ENCODE measurements at places on chromosomes 7 and 10. TPM values are rescaled to one million over a fixed set of nuclear protein-coding genes. Genes with fewer than 3 reads are reported as not detected.

Gene SEMA3C
- polyA plus RNA-seq: not detected

Gene TSPAN33
- polyA plus RNA-seq: 2.9 TPM

DNA sequence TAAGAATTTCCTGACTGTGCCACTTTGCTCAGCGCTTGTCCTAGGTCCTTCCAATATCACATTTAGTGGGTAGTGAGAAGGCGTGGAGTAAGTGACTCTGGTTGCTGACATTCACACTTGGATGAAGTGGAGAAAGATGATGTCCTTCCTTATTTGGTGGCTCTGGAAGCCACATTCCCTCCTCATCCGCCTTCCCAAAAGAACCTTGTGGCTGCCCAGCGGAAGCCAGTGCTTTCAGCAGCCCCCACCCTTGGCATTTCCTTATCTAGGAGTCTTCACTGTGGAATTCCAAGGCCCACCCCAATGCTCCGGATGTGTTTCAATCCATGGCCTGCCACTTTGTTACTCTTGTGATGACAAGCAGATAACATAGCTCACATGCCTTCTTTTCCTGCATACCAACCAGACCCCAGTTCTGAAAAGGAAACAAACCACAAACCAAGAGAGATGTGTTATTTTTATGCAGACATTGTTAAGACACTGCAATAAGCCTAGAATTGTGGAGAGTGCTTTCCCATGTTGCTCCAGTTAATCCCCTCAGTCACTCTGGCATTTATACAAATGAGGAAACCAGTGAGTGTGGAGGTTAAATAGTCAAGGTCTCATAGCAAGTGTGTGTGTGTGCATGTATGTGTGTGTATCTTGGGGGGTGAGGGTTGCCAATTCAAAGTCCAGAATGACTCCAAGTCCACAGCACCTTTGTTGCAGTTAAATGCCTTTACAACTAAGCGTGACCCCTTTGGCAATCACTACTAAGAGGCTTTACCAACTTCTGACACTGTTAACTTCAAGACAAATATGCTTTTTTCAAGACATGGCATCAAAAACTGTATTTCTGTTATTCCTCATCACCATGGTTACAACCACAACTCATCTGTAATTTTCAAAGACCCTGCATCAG, 10.3 kb upstream of the ANKRD1 start:
- DNase-seq: no peak
- H3K4me1 ChIP-seq: no peaks in the 10 kb centered on the region
- H3K4me3 ChIP-seq: no peak overlapping the region
- peaks cover 3% of the 10 kb centered on the region for H3K27me3 ChIP-seq
- no peak overlapping the region for H3K27ac ChIP-seq

Gene EBLN1
- not detected for polyA plus RNA-seq

DNA sequence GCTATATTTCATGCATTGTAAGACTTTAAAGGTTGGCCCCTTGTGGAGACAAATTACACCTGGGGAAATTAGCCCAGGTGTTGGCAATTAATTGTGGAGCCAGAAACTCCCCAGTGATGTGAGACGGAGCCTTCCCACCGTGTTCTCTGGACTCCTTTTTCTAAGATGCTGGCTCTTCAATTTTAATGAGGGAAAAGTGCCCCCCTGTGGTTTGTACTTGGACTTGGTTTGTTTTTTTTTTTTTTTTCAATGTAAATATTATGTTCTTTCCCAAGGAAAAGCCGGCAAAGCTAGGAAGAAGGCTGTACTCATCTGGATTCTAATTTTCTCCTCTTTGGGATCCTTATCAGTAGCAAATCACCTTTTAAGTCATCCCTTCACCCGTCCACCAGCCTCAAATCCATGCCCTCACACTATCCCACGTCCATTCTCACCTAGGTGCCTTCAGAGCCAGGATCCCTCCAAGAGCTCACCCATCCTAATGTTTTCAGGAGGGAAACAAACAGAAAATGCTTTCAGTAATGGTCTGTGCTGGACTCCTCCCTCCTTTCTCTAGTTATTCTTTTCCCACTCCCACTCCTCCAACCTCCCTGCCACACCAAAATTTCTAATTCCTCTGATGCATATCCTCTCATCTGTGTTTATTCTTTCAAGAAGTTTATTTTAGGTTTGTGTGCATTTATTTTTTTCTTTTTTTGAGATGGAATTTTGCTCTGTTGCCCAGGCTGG, 20.4 kb upstream of the ST8SIA6 start:
- no peak overlapping the region for H3K4me3 ChIP-seq
- H3K36me3 ChIP-seq: no peaks in the 10 kb centered on the region
- no peak for DNase-seq
- H3K4me1 ChIP-seq: no peaks in the 10 kb centered on the region

DNA sequence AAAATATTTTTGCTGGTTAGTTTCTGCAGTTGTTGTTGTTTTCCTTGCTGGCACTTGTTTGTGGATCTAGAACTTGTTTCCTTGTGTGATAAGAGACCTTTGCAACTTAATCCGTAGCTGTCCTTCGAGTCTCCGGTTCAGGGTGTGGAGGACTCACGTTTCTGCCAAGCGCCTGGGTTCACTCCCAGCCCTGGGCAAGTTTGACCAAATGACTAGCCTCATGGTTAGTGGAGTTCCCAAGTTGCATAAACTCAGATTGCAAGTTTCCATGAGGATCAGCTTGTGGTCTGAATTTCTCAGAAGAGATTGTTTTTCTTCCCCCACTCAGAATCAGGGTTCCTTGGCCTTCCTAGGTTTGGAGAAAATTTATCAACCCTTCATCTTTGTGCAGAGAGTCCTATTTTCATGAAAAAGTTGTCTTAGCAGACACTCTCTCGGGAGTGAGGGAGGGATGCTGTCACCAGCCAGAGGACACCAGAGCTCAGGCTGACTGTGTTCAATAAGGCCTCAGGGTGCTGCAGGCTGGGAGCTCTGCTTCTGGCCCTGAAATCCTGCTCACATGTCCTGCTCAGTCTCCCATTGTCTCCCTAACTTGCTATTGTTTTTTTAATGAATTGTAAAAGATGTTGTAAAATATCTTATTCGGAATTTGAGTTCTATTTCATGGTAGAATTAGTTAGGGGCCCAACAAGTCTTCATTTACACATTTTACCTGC, 377.7 kb upstream of the KLF6 start:
- H3K36me3 ChIP-seq: no peaks in the 10 kb centered on the region
- H3K27me3 ChIP-seq: no peaks in the 10 kb centered on the region
- no peaks in the 10 kb centered on the region for H3K4me1 ChIP-seq
- H3K27ac ChIP-seq: no peak overlapping the region
- H3K4me3 ChIP-seq: no peak overlapping the region

DNA sequence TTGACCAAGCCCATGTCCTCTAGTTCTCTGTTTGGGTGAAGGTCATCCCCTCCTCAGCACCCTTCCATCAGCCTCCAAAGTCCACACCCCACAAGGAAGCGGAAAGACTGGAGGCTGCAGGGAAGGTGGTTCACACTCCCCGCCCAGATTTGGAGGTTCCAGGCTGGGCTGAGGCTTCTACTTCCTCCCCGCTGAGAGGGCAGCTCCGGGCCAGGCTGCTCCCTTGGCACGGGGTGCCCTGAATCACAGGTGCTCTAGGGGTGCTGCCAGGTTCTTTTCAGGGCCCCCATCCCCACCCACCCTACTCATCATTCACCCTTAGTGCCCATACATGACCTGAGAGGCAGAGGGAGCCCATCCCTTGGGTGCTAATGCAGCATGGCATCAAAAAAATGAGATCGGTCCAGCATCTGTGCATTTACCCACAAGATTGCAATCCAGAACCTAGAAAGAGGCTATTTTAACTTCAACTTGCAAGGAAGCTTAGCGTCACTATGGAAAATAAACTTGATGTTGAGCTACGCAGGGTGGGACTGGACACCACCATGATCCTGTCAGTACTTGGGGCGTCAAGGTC, 47.3 kb upstream of the ZMIZ1 start:
- H3K36me3 ChIP-seq: no peaks in the 10 kb centered on the region
- H3K4me1 ChIP-seq: peaks cover 10% of the 10 kb centered on the region
- no peak overlapping the region for H3K27ac ChIP-seq
- H3K4me3 ChIP-seq: no peak overlapping the region
- no peak for DNase-seq
- no peaks in the 10 kb centered on the region for H3K27me3 ChIP-seq

Measured in CD4-positive, CD25-positive, alpha-beta regulatory T cell (primary cell).